RKO (cell line): ENCODE measurements at places on chromosomes 7 and 10.
A peak's percentile ranks its signal among the peaks of the same experiment; 100 is the strongest.

- peak; percentile 55 for DNase-seq
These were observed 86.5 kb upstream of the PFKP start for GRCh38 chr10:2980791-2981360.

DNA sequence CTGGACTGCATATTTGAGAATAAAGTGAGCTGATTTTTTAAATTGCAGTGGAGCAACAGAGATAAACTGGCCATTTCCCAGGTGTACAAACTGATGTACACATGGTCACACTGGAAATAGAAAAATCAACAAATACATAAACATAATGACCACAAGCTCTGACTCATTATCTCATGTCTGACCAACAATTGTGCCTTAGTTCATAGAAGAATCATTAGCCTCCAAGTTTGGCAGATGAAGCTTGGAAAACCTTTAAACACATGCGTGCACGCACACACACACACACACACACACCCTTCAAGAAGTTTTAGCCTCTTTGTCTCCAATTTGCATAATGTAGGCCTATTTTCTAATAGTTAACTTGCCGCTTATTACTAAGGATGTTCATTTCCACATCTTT is 308.9 kb upstream of the POM121L12 start:
- no peak for DNase-seq

- DNase-seq, result peak; percentile 69
These were observed 183.4 kb downstream of the SORCS3 start for GRCh38 chr10:104824380-104825006.

GRCh38 chr10:14659626-14660196 is 115.0 kb downstream of the FAM107B start:
- DNase-seq, result no peak

- DNase-seq, result no peak
These were observed 117.4 kb downstream of the RAB18 start for GRCh38 chr10:27621461-27621860.

DNA sequence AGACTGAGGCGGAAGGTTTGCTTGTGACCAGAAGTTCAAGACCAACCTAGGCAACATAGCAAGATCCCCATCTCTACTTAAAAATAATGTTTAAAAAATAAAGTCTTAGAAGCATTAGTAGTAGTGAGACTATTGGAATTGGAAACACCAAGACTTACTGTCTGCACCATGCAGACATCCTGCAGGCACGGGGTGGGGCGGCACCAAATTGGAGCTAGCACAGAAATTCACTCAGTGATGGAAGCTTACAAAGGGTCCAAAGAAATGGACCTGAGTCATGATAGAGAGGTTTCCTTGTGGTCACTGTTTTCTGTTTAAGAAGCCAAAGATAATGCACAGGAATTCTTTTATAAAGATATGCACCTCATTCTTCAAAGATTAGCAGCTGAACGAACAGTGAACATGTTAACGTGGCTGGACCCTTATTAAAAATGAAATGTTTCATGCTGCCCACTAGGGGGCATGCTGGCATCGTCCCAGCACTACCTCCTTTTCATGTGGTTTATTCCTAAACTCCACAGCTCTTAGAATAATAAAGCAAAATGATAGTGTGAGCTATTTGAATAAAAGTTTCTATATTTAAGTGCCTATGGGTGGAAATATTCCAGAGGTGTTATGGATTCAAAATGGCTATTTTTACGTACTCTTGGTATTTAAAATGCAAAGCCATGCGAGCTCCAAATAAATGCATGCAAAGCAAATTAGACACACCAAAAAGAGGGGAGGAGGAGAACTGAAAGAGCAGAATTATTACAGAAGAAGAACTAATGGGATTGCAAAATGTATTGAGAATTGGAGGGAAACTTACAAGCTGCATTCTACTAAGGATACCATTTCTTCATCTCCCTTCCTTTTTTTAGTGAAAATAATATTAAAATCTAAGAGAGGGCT is 28.6 kb downstream of the PDSS1 start:
- DNase-seq, result peak; percentile 74

- DNase-seq, result no peak
These were observed 9.2 kb upstream of the PWWP2B start for GRCh38 chr10:132387764-132388210.

DNA sequence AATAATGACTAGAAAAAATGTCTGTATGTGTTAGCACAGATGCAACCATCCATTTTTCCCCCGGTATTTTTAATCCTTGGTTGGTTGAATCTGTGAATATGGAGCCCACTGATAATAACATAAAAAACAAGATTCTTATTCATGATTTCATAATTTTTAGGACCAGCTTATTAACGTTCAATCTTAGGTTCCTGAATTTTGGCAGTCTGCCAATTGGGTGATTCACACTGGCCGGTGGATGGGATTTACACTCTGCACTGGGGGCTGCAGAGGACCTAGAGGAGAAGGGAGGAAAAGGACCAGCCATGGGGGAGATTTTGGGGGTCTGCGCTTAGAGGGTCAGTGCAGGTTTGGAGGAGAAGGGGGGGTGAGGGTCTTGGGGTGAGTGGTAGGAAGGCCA is 327.9 kb downstream of the ACTR3B start:
- DNase-seq, result no peak

DNA sequence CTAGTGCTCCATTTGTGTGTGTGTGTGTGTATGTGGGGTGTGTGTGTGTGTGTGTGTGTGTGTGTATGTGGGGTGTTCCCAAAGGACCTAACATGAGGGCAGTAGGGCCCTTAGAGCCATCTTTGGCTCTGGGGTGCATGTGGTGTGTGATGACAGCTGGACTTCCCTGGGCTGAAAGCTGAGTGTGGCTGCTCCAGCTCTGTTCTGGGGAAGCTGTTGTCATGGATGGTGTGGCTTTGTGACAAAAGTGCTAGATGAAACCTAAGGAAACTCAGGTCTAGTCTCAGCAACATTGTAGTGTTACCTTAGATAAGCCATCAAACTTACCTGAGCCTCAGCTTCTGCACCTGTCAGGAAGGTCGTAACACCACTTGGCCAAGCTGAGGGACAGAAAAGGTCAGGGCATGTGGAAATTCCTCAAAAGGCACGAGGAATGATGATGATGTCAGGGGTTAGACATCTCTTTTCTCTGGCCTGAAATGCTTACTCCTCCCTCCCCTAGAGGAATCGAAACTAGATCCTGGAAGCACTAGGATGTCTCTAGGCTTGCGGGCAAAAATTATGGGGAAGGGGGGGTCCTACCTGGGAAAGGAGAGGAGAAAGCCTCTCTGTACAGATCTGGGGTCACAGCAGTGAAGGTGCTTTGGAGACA is 115.4 kb downstream of the RPS24 start:
- no peak for DNase-seq

GRCh38 chr10:63156236-63156635 is 23.1 kb downstream of the NRBF2 start:
- no peak for DNase-seq

DNA sequence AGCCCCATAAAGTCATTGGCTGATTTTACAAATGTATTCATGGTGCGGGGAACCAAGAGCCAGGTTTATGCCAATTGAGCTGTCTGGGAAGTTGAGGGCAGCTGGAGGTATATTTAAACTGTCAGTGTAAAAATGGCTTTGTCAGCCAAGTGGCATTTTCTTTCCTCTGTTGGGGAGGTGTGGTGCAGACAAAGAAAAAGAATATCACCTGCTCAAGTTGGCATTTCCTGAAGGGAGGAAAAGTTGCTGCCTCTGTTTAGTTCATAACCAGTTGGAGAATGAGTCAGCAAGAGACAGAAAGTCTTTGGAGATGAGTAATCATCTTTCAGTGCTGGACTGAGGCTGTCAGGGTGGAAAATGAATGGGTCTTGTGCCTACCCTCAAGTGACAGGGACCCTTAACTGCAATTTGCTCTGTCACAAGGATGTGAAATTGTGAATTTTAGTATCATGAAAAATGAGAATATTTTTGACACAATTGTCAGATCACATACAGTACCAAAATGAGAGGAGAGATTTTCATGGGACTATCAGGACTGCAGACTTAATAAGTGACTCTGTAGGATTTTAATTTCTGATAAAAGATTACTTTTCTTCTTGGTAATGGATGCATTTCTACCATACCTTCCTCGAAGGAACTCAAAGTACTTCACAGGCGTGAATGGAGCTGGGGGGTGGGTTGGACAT is 137.3 kb downstream of the ANLN start:
- DNase-seq, result peak; percentile 68
